ENCODE measurements at places on chromosomes 12 and 14.

GRCh38 chr12:91893476-91893875 is 252.2 kb downstream of the BTG1 start:
- DNase-seq, result no peak

DNA sequence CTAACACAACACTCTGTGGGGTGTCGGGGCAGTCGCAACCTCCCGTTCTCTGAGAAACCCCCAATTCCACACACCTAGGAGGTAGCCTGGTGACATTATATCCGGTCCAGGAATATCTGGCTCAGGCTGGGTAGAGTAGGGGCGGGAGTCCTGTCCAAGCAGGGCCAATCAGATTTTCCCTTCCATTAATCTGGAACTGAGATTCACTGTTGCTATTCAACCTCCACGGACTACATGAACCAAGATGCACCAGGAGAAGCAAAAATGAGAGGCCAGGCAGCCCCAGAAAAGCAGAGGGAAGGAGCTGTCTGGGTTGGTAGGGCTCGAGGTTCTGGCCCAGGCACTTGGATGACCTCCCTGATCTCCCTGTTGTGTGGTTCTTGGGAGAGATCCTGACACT is 51.0 kb downstream of the NINJ2 start:
- no peak for DNase-seq

GRCh38 chr12:16345105-16345504 is 2.3 kb upstream of the MGST1 start:
- no peak for DNase-seq

GRCh38 chr14:79540394-79540793 is 670.9 kb downstream of the DIO2 start:
- DNase-seq, result no peak

DNA sequence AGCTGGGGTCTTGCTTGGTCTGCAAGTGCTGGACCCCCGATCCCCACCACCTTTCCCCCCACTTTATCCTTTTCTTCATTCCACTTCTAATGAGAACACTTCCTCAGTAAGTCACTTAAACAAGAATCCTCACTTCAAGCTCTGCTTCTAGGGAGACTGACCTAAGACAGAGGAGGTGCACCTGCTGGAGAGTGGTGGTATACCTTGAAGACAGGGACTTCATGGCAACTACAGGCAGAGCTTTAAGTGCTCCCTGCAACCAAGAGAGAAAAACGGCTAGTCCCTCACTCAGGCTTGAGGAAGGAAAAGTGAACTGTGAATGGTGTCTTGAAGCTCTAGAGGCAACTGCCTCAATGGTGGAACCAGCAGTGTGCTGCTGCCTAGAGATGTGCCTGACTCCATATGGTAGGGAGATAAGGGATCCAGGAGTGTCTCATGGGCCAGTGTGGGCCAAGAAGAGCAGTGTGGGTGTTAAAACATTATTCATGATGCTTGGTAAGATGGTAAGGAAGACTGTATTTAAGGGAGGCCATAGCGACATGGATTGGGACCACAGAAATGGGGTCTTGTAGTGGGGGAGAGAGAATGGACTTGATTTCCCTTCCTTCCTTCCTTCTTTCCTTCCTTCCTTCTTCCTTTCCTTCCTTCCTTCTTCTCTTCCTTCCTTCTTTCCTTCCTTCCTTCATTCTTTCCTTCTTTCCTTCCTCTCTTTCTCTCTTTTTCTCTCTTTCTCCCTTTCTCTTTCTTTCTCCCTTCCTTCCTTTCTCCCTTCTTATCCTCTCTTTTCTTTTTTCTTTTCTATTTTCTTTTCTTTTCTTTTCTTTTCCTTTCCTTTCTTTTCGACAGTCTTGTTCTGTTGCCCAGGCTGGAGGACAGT is 96.2 kb upstream of the NAP1L1 start:
- no peak for DNase-seq

GRCh38 chr12:78580296-78580695 is 284.3 kb upstream of the SYT1 start:
- DNase-seq, result no peak
